ACHN (cell line): ENCODE measurements at places on chromosomes 12 and 14.

DNA sequence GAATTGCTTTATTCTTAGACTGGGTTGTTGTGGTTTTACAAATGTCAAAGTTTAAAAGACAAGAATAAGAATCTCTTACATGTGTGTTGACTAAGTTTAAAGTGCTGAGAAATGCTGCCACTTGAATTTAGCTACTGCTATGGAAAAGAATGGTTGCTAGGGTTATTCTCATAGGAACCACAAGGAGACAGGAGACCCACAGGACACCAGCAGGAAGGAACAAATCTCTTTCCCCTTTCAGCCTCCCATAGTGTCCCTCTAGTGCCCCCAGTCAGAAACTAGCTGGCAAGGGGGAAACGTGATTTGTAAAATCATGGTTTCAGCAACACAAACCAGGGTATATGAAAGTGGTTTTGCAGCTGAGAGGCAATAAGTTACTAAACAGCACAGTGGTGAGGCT lies 102.7 kb downstream of the ST8SIA1 start:
- DNase-seq: peak; percentile 20

GRCh38 chr14:87992346-87992717 lies 650 bp downstream of the GALC start:
- DNase-seq: no peak

- DNase-seq: no peak
Measured at GRCh38 chr12:123050331-123050831, 69.9 kb downstream of the ARL6IP4 start.

- DNase-seq: no peak
Measured at GRCh38 chr12:130981074-130981742, 27.5 kb downstream of the ADGRD1 start.

DNA sequence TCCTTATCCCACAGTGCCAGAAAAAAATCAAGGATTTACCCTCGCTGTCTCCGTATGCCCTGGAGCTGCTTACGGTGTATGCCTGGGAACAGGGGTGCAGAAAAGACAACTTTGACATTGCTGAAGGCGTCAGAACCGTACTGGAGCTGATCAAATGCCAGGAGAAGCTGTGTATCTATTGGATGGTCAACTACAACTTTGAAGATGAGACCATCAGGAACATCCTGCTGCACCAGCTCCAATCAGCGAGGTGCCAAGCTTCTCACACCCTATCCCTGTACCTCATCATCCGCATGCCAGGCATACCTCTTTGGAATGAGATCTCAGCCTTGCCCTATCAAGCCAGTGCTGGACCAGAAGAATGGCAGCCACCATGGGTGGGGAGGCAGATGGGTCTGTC lies 19.2 kb downstream of the OAS2 start:
- DNase-seq: no peak

GRCh38 chr12:121110211-121110940 lies 22.3 kb upstream of the P2RX7 start:
- peak; percentile 74 for DNase-seq

GRCh38 chr12:67426067-67426466 lies 156.9 kb downstream of the CAND1 start:
- no peak for DNase-seq

DNA sequence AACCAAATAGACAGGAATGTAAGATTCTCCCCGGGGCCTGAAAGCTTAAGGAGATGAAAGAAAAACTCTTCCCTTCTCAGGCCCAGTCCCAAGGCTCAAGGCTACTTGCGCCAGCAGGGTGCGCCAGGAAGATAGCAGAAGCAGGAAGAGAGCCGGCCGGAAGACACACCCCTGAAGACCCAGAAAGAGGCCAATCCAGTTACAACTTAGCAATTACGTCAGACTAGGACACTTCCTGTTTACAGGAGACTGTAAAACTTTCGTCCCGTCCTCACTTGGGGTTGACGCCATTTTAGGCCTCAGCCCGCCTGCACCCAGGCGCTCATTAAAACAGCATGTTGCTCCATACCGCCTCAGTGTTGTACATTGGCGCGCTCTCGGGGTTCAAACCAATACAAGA lies 9.4 kb downstream of the COX16 start:
- DNase-seq: no peak

- no peak for DNase-seq
Measured at GRCh38 chr14:96917442-96917963, 120.3 kb downstream of the VRK1 start.

GRCh38 chr14:38553586-38553985 lies 297.7 kb upstream of the CLEC14A start:
- DNase-seq: no peak
